Stimulated activated naive CD8-positive, alpha-beta T cell treated with anti-CD3 and anti-CD28 coated beads, Interleukin-15, amount 100 ng/mL, for 72 hours (primary cell): ENCODE measurements at places on chromosomes 11 and 22.

- no peak for DNase-seq
These were observed 91.7 kb downstream of the TENM4 start for GRCh38 chr11:79348976-79349682.

DNA sequence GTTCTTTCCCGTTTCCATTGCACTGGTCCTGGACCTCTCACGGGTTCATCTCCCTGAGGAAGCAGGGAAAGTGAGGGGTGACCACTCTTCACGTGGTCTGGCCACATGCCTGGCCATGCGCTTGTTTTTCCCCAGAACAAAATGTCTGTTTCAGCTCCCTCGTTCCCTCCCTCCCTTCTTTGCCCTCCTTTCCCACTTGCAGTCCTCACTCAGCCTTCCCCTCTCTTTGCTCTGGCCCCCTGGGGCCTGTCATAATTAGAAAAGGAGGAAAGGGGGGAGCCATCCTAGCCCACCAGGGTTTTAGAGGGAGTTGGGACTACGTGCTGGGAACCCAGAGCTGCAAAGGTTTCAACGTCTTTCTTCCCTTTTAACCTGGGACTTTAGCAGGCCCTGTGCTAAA, 52.8 kb upstream of the CADM1 start:
- DNase-seq: no peak

- no peak for DNase-seq
These were observed 12.0 kb upstream of the P2RY6 start for GRCh38 chr11:73260127-73260457.

DNA sequence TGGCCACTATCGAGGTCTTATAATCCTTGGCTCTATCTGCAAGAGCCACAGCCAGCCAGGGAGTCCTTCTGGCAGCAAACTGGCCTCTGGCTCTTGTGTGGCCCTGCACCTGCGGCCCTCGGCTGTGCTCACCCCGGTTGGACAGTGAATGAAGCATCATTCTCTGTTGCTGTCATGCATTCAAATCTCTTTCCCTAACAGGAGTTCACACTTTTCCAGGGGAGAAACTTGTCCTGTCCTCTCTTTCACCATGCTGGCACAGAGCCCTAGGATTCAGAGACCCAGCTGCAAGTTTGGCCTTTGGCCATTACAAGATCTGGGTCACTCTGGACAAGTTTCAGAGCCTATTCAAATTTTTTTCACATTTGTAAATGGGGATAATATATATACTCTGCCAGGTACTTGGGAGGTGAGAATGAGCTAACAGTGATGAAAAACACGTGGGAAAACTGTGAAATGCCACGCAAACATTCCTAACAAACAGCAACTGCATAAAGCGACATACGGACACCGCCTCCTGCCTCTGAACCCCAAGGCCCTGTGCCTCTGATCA, 34.2 kb downstream of the TMEM184B start:
- no peak for DNase-seq

DNA sequence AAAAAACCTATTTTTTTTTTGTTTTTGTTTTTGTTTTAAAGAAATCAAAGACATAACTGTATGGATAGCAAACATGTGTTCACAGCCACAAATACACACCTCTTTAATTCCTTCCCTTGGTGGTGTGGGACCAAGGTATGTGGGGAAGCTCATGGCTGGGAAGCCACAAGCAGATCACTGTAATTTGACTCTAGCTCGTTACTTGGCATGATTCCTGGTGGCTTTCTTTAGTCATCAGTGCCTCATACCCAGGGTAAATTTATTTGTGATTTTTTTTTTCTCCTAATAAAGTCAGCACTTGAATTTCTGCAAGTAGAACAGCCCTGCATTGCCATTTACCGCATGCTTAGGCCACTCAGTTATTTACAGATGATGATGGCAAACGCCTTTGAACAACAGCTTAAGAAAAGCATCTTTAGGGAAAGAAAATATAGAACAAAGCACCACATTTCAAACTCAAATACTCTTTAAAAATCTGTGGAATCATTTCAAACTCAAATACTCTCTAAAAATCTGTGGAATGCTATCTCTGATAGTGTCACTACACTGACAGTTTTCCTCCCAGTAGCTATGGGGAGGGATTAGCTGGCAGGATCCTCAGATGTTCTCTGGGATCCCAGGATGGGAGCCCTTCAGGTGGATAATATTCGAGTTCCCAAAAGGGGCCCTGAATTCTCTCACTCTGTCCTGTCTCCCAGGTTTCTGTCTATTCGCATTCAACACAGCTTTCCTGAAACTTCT, 687.2 kb downstream of the OPCML start:
- DNase-seq: no peak

DNA sequence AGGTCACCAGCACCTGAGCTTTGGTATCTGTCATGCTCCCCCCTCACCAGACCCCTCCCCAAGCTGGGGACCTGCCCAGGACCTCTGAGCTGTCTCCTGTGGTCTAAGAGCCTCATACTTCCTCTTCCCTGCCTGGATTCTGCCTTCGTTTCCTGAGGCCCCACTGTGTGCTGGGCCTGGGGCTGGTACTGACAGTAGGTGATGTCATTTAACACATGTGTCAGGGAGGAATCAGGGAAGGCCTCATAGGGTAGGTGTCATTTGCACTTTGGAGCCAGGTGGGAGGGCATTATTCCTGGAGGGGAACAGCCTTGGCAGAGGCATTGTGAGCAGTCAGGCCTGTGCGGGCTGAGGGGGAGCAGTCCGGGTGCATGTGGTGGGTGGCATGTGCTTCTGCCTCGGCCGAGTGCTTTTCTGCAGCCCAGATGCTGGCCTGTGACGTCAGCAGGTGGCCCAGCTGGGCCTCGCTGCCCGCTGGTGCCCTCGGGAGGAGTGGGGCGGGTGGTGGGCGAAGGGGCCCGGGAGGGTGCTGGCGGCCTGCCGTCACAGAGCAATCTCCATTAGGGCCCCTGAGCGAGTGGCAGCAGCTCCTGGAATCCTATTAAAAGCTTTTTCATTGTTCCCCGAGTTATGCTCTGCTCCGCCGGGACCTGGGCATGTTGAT, 9.1 kb downstream of the FLRT1 start:
- no peak for DNase-seq
